ENCODE measurements at places on chromosomes 2 and 18.
A peak's percentile ranks its signal among the peaks of the same experiment; 100 is the strongest.

GRCh38 chr18:45723567-45724355 lies at the start of gene SLC14A1:
TSS of gene SLC14A1 (plus strand) at chr18:45724181. CDS start at chr18:45730321, 6,140 bp downstream.
- DNase-seq: no peak

DNA sequence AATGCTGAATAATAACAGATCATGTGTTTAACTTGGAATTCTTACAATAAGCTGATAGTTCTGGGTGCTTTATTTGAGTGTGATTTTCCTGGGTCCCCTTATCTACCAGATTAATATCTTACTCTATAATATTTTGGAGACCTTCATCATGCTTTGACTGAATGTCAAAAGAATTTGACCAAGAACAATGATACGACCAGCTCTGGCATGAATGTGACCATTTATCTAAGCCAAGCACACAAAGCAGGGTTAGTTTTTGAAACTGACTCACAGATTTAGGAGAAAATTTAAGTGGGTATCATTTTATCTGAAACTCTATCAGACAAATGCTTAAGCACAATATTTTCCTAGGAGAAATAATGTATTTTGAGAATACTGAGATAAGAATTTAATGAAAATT lies 677.0 kb downstream of the NYAP2 start:
- DNase-seq: no peak

GRCh38 chr2:231781798-231782726 lies 980 bp upstream of the PDE6D start:
- DNase-seq: peak; percentile 67

DNA sequence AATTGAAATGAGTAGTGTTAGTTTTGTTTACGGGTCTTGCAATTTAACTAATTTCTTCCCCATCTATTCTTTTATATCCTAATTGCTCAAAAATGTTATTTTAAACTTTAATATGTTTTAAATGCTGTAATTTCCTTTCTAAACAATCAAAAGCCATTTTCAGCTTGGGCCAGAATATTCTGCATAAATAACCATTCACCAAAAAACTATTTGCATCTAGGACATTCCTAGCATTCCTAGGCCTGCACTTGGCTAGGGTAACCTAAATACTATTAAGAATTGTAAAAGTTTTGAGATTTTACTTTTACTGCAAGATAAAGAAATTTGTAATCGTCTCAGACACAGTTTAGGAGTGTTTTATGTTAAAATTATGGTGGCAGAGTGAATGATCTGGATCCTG lies 7.8 kb upstream of the ETAA1 start:
- no peak for DNase-seq

DNA sequence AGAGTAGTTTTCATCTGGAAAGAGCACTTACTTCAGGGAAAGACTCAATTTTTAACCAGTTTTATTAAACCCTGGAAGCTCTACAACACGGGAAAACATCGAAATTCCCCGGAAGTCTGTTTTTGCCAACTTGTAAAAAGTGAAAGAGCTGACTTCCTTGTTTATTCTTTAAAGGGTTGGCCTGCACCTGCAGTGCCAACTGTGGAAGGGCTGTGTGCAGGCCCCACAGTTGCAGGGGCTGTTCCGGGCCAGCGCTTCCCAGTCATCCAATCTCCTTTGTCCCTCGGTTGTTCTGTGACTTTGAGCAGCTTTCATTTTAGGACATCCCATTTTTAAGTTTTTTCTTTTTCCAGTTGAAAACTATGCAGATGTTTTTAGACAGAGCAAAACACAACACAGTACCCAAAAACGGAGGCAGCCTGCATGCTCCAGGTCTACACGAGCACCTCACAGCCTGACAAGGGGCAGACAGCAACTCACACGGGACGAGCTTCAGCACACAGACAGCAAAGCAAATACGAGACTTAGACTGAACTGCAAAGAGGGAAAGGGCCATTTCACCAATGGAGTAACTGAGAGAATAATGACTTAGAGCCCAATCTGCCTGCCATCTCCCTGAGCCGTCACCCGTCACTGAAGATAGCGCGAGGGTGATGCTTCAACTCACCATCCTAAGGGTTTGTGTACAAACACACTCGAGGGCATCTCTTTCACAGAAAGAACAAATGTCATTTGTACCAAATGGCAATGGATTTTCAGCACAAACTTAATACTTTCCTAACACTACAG lies 70.6 kb downstream of the EMILIN2 start:
- peak; percentile 73 for DNase-seq

GRCh38 chr2:219573166-219573565 lies 1.1 kb downstream of the INHA start:
- peak; percentile 76 for DNase-seq

DNA sequence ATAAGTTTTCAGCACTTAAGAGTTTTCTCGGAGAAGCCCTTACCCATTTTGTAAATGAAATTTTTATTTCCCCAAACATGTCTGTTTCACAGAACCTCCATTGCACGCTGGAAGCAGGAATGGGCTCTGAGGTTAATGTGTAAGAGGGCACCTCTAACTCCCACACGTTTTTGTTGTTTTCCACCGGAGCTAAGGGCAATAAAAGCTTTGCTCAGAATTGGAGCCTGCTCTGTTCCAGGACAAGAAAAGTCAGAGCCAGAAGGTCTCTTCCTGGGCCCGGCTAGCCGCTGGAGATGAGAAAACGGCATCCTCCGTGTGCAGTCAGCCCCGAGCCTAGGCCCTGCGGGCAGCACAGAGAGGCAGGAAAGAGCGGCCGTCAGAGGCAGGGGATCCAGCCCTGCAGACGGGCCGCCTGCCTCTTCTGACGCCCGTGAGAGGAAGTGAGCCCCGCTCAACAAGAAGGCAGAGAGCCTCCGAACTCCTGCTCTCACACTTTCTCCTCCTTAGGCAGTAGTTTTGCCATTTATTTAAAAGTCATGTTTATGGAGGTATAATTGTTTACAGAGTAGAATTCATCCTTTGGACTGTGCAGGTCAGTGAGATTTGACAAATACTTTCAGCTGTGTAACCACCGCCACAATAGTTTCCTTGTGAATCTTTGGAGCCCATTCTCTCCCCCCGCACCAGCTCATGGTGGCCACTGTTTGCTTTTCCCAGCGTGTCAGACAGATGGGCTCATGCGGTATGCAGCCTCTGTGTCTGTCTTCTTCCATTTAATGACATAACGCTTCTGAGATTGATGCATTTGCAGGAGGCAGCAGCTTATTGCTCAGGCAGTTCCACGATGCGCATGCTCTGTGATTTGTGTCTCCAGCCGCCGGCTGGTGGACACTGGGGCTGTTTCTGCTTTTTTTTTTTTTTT lies 117.3 kb downstream of the GALR1 start:
- DNase-seq: peak; percentile 95

DNA sequence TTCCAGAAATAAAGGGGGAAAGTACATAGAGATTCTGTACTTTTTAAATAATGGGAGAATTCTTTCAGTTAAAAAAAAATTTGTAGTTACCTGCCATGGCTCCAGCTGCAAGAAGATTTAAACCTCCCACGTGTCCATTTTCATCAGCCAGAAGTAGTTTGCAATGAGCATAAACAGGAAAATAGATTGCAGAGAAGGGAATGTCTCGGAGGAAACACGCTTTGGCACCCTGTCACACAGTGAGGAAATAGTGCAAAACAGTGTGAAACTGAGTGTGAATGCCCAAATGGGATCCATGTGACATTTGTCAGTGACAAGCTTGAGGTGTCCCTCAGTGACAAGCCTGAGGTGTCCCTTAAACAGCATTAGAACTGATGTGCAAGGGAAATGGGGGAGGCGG lies 102.7 kb downstream of the SLC25A12 start:
- no peak for DNase-seq

- DNase-seq: peak; percentile 36
Measured at GRCh38 chr2:43518181-43518580, 77.7 kb downstream of the THADA start.

DNA sequence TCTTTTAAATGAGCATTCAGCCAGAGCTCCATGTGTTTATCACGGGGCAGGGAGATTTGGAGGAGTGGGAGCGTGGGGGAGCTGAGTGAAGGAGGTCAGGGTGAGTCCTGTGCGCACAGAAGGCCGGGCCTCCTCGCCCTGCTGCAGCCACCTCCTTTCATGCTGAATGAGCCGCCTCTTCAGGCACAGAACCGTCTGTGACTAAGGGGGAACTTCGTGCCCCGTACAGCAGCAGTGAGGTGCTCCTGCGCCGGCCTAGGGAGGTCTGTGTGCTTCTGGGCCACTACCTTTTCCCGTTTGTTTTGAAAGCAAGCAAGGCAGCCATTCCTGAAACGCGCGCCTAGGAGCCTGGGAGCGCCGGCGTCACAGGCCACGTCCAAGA lies 27.1 kb upstream of the ZNF516 start:
- DNase-seq: no peak

- no peak for DNase-seq
Measured at GRCh38 chr2:176035013-176035691, 33.1 kb upstream of the LNPK start.

DNA sequence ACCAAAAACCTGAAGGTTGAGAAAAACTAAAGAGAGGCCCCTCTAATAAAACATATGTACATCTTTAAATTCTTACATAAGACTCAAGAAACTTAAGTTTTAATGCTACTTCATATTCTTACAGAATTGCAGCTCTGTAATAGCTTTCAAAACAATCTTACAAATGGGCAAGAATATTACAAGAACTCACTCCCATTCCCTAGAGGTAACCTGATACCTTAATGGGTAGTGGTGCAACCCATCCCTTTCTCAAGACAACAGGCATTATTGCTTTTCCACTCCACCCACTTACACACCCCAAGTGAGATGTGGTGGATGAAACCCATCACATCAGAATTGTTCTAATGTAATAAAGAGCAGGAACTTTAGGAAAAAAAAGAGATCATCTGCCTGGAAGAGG lies 103.7 kb downstream of the RBMS1 start:
- DNase-seq: no peak

DNA sequence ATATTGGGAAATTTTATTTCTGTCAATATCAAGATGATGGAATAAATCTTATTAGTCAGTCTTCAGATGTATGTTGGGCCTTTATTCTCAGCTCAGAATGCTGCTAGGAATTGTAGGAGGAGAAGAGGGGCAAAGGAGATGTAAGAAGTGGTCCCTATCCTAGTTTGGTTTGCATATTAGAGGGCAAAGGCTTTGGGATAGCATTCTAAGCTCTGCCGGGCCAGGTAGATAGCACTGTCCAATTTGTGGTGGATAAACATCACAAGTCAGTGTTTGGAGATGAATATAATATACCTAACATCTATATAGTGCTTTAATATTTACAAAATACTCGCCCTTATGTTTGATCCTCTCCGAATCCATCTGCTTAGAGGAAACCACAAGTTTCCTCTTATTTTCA lies 149.2 kb downstream of the GULP1 start:
- no peak for DNase-seq

GRCh38 chr2:111035830-111036441 lies 84.8 kb upstream of the BCL2L11 start:
- no peak for DNase-seq

DNA sequence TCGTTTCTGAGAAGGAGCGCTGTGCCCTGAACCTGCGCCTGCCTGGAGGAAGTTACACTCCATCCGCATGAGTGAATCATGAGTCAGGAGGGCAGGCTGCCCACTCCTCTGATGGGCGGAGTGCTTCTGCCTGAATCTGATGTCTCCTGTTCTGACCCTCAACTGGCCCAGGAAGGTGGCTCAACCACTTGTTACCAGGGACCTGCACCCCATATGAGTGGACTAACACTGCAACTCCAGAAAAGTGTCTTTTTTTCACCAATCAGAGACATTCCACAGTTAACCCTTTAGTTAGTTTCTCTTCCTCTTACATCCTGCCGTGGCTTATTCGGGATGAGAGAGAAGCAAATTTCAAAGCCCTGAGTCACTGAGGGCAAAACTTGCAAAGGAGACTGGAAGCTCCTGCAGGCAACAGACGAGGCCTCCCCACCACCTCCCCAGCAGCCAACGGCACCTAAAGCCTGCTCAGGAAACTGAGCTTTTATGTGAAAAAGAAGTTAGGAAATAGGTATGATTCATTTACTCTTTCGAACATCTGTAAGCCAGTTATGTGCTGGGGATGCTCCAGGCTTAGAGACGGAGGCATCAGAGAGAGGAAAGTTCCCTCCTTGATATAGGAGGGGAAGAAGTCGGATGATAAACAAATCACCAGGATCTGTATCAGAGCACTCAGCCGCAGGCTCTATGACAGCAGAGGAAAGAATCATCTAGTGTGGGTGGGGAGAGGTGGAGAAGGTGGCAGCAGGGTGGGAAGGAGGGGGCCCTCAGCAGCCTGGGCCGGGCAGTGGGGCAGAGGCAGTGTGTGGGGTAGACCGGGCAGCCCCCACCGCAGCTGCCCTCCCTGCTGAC lies 30.9 kb downstream of the MBP start:
- DNase-seq: no peak

- DNase-seq: peak; percentile 22
Measured at GRCh38 chr2:42944779-42945415, 152.5 kb upstream of the HAAO start.

DNA sequence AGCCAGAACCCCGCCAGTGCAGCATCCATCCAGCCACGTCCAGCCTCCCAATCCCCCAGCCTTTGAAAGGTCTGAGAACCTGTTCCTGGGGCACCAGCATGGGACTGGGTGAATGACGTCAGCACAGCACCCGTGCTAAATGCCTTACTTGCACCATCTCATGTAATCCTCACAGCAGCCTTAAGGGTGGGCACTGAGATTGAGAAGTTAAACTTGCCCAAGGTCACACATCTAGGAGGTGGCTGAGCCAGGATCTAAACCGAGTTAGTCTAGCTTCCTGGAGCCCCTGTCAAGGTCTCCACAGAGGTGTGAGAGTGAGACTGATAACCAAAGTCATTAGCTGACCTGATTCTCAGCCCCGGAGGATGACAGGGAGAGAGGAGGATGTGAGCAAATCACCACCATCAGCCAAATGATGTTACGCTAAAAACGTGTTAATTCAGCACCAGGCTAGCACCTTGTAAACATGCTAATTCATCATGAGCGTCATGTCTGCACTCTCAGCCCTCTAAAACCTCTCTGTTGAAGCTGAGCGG lies 4.6 kb downstream of the CD8A start:
- DNase-seq: no peak

- no peak for DNase-seq
Measured at GRCh38 chr2:69034122-69034521, 21.1 kb downstream of the ANTXR1 start.

GRCh38 chr2:176128172-176128981 lies 1.1 kb upstream of the HOXD8 start:
- no peak for DNase-seq

DNA sequence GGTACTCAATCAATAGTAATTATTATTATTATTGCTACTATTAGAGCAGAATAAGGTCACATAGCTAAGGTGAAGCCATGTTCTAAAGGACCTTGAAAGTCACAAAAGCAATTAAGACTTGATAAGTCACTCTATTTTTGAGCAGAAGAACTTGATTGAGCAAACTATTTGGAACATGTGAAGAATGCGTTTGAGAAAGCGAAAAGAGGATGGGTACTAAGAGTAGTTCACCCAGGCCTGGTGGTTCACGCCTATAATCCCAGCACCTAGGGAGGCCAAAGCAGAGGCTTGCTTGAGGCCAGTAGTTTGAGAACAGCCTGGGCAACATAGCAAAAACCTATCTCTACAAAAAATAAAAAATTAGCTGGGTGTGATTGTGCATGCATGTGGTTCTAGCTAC lies 7.2 kb upstream of the RTN4 start:
- DNase-seq: no peak
